Activated CD4-positive, alpha-beta T cell treated with anti-CD3 and anti-CD28 coated beads for 48 hours (primary cell): ENCODE measurements at places on chromosomes 4 and X.
A peak's percentile ranks its signal among the peaks of the same experiment; 100 is the strongest.

DNA sequence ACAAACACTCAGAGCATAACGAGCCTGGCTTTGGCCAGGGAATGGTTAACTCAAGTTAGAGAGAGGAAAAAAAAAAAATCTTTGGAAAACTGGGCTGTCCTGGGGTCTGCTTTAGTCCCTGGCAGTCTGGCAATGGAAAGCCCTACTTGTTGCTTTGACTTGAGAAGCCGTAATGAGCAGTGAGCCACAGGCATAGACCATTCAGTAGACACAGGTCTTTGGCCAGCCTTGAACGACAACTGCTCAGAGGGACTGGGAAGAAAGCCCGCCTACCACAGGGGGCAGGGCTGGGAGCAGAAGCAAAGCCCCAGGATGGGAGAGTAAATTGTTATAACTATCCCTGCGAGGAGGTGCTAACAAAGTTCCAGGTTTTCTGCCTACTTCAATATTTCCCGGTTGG is 25.9 kb downstream of the SLC25A43 start:
- DNase-seq: no peak

DNA sequence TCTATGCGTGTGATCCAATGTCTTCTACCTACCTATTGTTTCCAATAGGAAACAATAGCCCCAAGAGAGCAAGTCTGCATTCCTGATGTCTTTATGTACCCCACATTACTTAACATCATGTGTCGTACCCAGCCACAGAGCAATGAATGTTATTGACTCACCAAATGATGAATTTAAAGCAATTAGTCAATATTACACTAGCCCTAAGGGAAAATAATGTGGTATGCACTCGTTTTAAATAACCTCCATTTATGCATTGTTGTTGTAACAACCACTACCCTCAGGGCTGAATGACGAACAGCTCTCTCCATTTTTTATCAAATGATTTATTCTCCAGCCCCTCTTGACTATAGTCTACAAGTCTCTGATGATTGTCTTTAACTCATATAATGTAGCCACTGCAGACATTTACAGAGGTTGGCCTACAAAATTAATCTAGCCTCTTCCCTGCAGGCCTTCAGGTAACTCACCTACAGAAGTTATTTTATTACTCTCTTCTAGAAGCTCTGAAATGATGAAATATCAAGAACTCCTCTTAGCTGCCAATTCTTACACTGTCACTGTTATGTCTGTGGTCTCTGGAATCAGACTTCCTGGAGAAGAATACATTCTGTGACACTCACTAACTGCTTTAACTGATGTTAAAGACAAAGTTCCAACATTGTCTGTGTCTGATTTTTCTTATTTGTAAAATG is 601.7 kb upstream of the GRIA3 start:
- no peak for DNase-seq

GRCh38 chr4:93396272-93396671 is 432.3 kb upstream of the ATOH1 start:
- DNase-seq: no peak

DNA sequence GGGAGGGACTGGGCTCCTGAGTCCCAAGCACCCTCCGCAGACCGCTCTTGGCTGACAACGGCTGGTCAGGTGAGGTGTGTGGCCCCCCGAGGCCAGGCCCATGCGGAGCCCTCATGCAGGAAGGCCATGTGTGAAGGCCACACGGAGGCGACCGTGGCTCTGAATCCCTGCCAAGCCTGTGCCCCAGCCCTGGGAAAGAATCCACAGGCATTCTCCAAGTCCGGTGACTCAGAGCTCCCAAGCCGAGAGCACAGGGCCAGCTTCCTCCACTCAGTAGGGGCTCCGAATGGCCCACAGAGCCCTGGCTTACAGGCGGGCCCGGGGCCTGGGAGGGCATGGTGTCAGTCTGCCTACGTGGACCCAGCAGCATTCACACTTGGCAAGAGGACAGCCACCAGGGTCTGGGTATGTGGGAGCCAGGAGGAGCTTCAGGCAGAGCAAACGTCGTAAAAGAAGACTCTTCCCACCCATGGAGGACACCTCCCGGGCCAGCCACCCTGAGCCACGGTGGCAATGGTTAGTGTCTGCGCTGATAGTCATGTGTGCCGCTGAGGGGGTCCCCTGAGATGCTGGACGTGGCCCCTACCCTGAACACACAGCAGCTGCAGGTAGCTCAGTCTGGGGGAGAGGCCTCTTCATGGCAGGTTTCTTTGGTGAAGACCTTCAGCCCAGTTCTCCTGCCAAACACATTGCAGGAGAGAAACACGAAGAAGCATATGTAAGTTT is 105.7 kb downstream of the PSAPL1 start:
- DNase-seq: no peak

GRCh38 chrX:109826954-109827708 is 94.1 kb upstream of the ACSL4 start:
- no peak for DNase-seq

- no peak for DNase-seq
Measured at GRCh38 chrX:153648358-153649177, 1.6 kb downstream of the DUSP9 start.

- DNase-seq: no peak
Measured at GRCh38 chr4:98338761-98339438, 77.7 kb downstream of the RAP1GDS1 start.

DNA sequence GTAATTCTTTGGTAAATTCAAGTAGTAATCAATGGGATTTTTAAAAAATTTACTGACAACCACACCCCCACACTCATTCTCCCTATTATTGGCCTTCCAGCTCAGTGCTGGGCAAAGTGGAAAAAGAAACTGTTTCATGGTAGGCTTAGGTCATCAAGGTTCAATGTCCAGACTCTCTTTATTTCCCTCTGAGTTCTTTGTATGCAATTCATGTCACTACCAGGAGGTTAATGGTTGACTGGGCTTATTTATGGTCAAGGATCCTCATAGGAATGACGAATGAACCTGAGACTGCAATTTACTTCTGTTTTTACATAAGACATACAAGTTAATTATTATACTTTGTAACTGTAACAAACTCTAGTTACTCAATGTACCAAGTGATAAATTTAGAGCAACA is 403.2 kb downstream of the KLHL13 start:
- no peak for DNase-seq

- DNase-seq: no peak
Measured at GRCh38 chr4:26911254-26911653, 50.6 kb downstream of the STIM2 start.

DNA sequence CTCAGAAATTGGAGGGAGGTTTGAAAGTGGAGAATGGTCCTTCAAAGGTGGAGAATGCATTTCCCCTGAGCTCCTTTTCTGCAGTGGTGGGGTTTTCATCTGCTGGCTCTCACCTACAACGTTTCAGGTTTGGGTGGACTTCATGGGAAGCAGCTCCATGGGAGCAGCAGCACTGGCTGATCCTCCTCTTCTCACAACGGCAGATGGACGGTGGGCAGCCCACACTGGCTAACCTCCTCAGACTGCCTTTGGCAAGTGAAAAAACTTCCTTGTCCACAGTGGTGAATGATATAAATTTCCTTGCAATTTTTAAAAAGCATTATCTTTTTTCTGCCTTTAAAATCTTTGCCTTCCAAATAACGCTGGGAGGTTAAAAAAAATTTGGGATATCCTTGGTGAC is 93.5 kb downstream of the ZNF827 start:
- no peak for DNase-seq

DNA sequence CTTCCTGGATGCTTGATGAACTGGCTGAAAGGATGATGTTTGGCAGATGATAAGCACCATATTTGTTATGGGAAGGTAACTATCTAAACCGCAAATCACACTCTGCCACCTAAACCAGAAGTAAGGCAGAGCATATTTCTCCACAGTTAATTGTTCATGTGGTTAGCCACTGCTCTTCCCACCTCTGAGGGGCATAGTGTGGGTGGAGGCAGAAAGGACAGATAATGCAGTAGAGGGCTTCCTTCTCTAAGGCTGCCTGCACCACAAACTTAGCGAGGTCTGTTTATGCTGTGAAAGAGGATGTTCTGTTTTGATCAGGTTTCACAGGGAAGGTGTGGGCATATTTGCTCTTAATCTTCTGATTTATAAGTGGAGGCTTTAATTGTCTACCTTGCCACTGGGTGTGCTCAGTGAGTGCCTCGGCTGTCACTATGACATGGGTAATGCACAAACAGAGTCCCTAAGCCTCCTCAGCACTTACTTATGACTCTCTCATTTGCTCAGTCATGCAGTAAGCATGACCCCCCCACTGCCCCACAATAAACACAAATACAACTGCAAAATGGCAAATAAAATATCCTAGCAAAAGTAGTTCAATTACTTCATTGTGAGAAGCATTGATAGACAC is 401.0 kb downstream of the TMA16 start:
- peak; percentile 11 for DNase-seq

DNA sequence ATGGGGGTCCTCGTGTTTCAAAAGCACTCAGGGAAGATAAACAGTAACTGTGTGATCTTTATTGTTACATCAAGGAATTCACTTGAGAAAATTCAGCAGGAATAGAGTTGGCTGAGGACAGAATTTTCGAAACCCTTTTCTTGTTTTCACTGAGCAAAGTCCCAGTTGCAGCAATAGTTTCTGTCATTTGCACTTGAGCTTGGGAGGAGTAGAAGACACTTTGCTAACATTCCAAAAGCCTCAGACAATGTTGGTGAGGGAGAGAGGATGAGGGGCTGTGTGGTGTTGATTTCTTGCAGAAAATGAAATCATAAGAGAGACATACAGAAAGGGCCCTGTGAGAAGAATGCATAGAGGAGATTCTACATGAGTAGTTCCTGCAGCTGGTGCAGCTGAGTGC is 151.9 kb upstream of the DIPK2B start:
- no peak for DNase-seq

DNA sequence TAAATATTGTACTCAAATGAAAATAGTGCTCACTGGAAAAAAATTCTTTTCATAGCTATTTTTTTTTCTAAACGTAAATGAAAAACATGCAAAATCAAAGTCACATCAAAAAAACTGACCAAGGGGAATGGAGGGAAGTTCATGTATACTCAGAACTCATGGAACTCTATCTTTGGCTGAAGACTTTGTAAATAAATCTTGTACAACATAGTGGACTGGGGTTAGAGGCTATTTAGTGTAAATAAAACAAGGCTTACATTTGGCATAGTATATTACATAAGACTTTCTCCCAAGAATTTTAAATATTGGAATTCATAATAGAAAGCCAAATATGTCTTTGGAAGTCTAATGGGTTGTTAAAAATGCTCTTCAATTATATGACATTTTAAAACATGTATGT is 59.8 kb upstream of the PDE5A start:
- no peak for DNase-seq

- no peak for DNase-seq
Measured at GRCh38 chr4:138392751-138393308, 150.7 kb upstream of the SLC7A11 start.

DNA sequence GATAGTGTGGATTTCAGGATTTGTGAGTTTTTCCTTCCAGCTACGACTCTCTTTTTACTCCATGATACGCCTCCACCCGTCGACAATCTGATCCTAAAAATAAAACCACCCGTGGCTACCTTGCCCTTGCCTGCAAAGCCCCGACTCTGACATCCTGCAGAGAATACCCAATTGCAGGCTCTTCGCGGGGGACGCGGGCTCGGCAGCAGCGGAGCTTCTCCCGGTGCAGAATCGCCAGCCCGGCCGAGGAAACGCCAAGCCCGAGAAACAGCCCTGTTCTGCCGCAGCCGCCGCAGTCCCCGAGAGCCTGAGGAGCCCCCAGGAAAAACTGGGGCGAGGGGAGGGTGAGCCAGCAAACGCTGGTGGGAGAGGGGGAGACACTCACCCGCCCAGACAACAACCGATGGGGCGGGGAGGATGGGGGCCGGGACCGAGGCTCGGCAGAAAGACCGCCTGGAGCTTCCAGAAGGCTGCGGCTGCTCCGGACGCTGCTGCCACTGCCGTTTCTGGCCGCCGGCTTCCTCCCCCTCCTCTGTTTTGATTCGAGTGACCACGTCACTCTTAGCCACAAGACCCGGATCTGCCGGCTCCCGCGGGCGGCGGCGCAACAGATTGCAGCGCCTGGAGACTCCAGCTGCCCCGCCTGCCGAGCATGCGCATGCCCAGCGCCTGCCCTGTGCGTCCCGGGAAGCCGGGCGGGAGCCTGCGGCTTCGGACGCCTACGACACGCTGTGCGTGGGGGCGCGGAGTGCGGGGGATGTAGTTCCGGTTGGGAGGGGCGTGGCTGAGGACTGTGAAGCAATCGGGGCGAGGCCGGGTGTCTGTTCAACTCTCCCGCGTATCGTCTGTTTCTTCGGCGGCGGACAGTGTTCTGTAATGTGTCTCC is at the start of gene SMIM14:
Gene SMIM14, minus strand, starts transcription at position 512 of the 886 bp plus-strand sequence. CDS start 33,720 bp downstream, outside the sequence.
- DNase-seq: peak; percentile 90

GRCh38 chr4:1451752-1452122 is 45.5 kb upstream of the NKX1-1 start:
- DNase-seq: no peak

GRCh38 chr4:44861756-44862155 is 135.4 kb upstream of the GNPDA2 start:
- DNase-seq: no peak

DNA sequence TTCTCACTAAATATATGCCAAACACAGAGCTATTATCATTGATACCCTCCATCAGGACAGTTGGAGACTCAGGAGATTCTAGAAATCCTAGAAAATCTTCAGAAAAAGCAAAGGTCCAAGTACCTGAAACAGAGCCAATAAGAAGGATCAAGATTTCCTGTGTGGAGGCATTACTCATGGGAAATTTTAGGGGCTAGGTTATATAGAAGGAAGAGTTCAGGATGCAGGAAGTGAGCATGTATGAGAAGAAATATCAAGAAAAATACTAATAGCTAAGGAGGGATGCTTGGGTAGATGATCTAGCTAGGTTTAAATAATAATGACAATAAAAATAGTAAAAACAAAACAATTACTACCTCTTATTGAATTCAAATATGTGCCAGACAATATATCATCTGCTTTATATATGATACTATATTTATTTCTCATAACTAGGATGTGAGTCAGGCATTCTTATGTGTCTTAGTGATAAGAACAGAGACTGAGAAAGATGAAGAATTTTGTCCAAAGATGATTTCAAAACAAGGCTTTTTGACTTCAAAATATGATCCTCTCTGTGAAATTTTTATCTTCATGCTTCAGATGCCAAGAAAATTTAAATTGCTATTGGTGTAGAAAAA is 66.4 kb upstream of the HHIP start:
- DNase-seq: no peak

GRCh38 chrX:54012830-54013500 is 31.3 kb downstream of the PHF8 start:
- no peak for DNase-seq
